Esophagus squamous epithelium (tissue), 5 donors: ENCODE measurements at places on chromosomes 4 and X.

DNA sequence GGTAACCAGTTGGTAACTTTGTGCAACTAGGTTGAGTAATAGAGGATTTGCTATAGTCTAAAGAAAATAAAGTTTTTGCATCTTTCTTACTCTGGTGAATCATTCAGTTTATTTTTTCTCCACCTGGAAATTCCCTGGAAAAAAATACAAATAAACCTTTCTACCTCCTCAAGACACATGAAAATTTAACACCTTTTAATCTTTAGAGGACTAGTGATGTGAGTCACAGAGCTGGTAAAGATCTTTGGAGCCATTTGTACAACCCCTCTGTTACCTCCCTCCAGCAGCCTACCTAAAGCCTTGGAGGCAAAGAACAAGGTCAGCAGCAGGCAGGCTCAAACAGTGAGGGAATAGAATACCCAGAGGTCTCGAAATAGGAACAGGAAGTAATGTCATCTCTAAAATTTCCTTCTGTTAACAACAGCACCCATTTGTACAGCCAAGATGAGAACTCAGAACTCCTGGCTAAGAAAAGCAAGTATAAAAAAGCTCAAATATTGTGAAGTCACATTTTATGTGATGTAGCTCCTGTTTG is 10.2 kb upstream of the MAOB start:
- DNase-seq = no peak

- no peak for DNase-seq
Observed at GRCh38 chrX:63784902-63785707, at the start of gene ARHGEF9. Gene ARHGEF9, minus strand, starts transcription at chrX:63785214. Its CDS starts 69 bp downstream, at chrX:63785145.

DNA sequence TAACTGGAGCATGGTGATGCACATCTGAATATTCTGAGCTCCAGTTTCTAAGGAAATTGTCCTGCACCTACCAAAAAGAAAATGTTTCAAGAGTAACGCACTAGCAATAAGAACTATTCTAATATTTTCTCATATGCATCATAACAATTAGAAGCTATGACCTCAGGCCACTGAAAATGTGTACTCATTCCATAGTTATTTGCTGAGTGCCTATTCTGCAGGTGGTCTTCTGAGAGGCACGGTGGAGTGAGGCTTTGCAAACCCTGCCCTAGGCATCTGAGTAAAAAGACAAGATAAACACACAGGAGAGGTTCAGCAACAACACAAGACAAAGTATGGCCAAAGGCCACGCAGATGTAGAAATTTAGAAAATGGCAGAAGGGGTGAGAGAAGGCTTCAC is 23.7 kb downstream of the SLC10A6 start:
- no peak for DNase-seq

- DNase-seq = no peak
Observed at GRCh38 chr4:6620891-6621555, 19.5 kb upstream of the MRFAP1 start.

GRCh38 chrX:57119416-57119815 is 1.9 kb downstream of the SPIN2B start:
- DNase-seq = no peak
